Small intestine (tissue), 16 donors: ENCODE measurements at places on chromosomes 6 and 20. TPM values are rescaled to one million over a fixed set of nuclear protein-coding genes. Genes with fewer than 3 reads are reported as not detected.

DNA sequence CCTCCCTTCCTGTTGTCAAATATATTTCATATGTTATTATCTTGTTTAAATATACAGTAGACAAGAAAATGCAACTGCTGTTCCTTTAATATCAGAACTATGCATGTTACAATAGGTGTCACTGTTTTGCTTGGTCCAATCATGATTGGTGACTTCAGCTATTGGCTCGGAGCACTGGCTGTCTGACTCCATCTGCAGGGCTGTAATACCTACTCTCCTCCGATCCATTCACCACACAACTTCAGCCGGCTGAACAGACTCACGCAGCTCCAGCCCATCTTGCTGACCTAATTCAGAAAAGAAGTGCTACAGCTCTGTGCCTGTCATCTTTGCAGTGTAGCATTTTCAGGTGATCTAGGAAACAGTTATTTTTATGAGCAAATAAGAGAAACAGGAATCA, at the start of gene BTBD3:
Gene BTBD3 (plus strand): TSS at position 231 of the 400 bp plus-strand sequence. CDS start 383 bp downstream, outside the sequence.
- peak; percentile 68 for DNase-seq
- no peaks in the 10 kb centered on the region for H3K27me3 ChIP-seq
- H3K4me1 ChIP-seq = peaks cover 4% of the 10 kb centered on the region
- peak within 1 kb of the TSS; percentile 65 for H3K27ac ChIP-seq
- H3K4me3 ChIP-seq = no peak within 1 kb of the TSS
- H3K36me3 ChIP-seq = peaks cover 6% of the 10 kb centered on the region

- no peak for DNase-seq
- no peaks in the 10 kb centered on the region for H3K36me3 ChIP-seq
- no peak overlapping the region for H3K4me3 ChIP-seq
- no peak overlapping the region for H3K27ac ChIP-seq
- H3K4me1 ChIP-seq = no peaks in the 10 kb centered on the region
- no peaks in the 10 kb centered on the region for H3K27me3 ChIP-seq
These were observed 79.5 kb upstream of the QKI start for GRCh38 chr6:163335056-163335455.

DNA sequence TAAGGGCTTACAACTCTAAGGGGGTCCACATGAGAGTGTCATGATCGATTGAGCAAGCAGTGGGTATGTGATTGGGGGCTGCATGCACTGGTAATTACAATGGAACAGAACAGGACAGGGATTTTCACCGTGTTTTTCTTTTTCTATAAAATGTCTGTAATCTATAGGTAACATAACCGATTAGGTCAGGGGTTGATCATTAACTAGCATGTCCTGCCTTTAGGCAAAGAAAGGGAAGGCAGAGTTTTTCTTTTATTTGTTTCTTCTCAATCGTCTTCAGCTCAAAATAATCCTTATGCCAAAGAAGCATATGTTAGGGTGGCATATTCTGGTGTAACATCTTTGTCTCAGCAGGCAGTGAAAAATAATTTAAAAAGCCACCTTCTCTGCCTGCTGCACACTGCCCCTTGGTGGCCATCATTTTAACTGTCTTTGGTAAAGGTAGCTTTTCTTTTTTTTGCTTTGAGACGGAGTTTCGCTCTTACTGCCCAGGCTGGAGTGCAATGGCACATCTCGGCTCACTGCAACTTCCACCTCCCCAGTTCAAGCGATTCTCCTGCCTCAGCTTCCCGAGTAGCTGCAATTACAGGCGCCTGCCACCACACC, 9.7 kb upstream of the CEP43 start:
- peak overlapping the region; percentile 0 for H3K4me3 ChIP-seq
- DNase-seq = peak; percentile 54
- no peaks in the 10 kb centered on the region for H3K4me1 ChIP-seq

DNA sequence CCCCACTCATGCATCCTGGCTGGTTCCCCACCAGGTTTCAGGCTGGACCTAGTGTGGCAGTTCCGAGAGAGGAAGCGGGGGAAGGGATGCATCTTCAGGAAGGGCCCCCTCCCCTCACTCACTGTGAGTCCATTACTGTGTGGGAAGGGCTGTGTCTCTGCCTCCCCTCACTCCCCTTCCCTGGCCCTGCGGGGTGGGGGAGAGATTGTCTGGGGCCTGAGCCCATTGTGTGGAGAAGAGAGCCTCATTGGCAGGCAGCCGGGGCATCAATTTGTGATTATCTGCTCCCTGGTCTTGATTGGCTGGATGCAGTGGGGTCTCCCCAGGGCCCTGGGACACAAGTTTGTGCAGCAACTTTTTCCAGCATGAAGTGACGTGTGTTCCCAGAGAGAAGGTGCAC, 4.1 kb upstream of the MYT1 start:
- no peaks in the 10 kb centered on the region for H3K36me3 ChIP-seq
- DNase-seq = no peak
- H3K4me1 ChIP-seq = no peaks in the 10 kb centered on the region
- no peaks in the 10 kb centered on the region for H3K27me3 ChIP-seq
- no peak overlapping the region for H3K27ac ChIP-seq

GRCh38 chr20:34129518-34130162, 17.6 kb upstream of the EIF2S2 start:
- H3K4me3 ChIP-seq = no peak overlapping the region
- DNase-seq = peak; percentile 81
- H3K27me3 ChIP-seq = no peaks in the 10 kb centered on the region
- no peak overlapping the region for H3K27ac ChIP-seq

- no peak overlapping the region for H3K27ac ChIP-seq
- no peaks in the 10 kb centered on the region for H3K36me3 ChIP-seq
- no peak overlapping the region for H3K4me3 ChIP-seq
- H3K27me3 ChIP-seq = peaks cover 3% of the 10 kb centered on the region
These were observed 67.5 kb downstream of the DNAH8 start for GRCh38 chr6:38782616-38783015.

MAP7 gene
- polyA plus RNA-seq = 45.6 TPM

RIPPLY2 gene
- polyA plus RNA-seq = not detected
